ENCODE measurements at places on chromosomes 5 and 9.

DNA sequence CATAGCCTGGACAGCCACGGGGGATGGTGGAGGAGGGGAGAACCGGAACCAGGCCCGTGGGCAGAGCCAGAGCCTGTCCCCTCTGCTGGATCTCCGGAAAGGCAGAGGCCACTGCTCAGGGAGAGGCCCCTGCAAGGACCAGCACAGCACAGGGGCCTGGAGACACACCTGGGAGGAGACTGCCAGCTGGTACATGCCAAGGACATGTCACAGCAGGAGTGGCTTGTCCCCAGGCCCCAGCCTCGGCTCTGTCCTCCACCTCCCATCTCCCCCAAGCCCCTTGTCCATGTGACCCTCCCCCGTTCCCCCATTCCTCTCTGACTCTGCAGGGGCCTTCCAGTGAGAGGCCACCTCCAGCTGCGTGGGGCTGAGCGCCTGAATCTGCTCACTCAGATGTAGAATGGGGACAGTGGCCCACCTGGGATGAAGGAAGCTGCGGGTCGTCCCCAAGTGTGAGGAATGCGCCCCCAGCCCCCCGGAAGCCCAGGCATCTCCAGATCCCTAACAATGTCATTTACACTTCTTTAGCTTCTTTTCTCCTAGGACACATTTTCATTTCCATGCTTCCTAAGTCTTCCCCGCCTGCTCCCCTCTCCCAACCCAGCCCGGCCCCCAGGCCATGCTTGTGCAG is 349.6 kb upstream of the IRX2 start:
- no peak for DNase-seq

DNA sequence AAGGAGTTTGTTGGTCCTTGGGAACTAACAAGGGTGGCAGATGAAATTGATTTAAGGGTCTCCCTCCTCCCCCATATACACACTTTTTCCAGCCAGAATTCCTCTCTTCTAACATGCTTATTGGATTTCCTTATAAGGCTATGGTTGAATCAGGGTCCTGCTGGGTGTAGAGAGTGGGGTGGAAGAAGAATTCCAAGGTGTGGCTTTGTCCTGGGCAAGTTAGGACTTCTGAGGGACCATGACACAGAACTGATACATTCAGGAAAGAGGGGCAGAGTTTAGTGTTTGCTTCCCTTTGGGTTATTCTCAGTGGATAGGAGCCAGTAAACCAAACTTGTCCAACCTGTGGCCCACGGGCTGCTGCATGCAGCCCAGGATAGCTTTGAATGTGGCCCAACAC is 116.5 kb downstream of the SNX18 start:
- no peak for DNase-seq

- DNase-seq, result no peak
Observed at GRCh38 chr9:131545003-131545785, at the start of gene PRRT1B. Gene PRRT1B (plus strand): TSS chr9:131545523. CDS start chr9:131545616, 93 bp downstream.

DNA sequence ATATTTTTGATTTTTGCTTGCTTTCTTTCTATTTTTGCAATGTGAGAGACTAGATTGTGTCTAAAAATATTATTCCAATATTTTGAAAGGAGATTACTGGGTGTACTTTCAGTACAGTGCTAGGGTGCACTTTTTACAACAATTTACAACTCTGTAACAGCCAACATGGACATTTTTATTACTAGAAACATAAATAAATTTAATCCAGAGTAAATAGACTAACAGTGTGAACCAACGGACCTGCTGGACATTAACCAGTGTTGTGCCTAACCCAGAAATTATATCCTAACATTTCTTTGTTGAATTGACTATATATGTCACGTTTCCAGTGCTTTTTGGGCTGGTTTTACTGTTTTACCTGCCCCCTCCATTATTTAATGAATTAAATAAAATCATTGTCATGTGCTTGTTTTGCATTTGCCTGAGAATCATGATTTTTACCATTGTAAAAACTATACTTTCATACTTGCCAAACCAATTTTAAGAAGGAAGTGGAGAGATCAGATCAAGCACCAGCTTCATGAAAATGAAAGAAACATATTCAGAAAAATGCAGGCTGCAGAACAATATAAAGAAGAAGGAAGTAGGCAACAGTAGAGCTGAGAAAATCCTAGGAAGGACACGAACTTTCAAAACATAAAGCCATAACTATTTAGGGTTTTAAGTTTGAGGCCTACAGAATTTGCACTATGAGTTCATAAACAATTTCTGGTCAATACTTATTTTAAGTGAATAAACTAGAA is 400.8 kb upstream of the PIK3R1 start:
- no peak for DNase-seq

- DNase-seq, result no peak
Observed at GRCh38 chr9:17656889-17657288, 78.0 kb downstream of the SH3GL2 start.

DNA sequence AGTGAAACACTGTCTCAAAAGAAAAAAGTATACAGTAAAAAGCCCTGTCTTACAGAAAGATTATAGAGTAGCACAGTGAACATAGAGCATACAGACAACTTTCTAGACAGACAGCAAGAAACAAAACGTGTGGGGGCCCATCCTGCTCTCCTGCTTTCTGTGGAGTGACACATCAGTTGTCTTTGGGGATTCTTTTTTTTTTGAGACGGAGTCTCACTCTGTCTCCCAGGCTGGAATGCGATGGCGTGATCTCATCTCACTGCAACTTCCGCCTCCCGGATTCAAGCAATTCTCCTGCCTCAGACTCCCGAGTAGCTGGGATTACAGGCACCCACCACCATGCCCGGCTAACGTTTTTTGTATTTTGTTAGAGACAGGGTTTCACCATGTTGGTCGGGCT is 14.9 kb downstream of the CDHR2 start:
- DNase-seq, result no peak

DNA sequence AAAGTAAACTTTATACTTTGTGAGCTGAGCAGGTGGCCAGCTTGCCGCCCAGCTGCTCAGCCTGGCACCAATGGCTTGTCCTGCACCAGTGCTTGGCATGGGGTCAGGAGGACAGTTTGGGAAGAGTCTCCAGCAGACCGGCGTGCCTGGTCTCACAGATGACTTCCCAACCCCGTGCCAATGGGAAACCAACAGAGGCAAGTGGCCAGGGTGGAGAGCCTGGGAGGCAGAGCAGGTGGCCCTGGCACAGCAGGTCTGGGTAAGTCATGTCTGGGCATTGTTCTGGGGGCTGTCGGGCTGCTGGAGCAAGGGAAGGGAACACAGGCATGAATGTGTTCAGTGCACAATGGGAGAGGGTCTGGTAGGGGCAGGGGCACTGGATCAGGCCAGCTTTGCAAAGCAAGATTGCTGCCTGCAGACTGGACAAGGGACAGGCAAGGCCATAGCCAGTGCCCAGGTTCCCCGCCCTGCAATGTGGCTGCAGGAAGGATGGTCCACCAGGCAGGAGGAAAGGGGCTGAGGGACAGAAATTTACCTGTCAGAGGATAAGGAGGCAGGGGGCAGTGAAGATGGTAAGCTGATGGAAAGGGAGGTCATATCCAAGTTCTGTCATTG is 76.2 kb upstream of the ALDH1B1 start:
- no peak for DNase-seq

GRCh38 chr9:132143359-132143758 is 18.5 kb upstream of the NTNG2 start:
- no peak for DNase-seq

GRCh38 chr5:140273401-140273877 is 29.5 kb downstream of the PFDN1 start:
- no peak for DNase-seq

GRCh38 chr5:177607452-177608192 is 7.7 kb downstream of the B4GALT7 start:
- DNase-seq, result peak; percentile 79

GRCh38 chr5:181039471-181039870 is 595 bp upstream of the BTNL9 start:
- DNase-seq, result no peak

GRCh38 chr9:99824378-99825171 is 2.9 kb downstream of the NR4A3 start:
- peak; percentile 82 for DNase-seq

DNA sequence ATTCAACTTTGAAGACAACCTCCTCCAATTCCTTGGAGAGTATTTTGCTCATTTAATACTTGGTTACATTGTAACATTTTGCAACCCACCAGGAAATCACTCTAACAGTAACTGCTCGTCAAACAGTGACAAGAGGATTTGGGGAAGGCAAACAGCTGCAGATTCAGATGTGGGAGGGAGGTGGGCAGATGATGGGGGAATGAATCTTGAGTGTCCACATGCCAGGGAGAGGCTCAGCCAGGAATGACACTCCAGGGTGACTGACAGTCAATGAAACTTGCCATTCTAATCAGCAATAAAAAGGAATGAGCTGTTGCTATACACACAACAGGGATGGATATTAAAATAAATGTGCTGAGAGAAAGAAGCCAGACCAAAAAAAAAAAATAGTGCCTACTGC is 97.7 kb upstream of the ANKRD55 start:
- no peak for DNase-seq

DNA sequence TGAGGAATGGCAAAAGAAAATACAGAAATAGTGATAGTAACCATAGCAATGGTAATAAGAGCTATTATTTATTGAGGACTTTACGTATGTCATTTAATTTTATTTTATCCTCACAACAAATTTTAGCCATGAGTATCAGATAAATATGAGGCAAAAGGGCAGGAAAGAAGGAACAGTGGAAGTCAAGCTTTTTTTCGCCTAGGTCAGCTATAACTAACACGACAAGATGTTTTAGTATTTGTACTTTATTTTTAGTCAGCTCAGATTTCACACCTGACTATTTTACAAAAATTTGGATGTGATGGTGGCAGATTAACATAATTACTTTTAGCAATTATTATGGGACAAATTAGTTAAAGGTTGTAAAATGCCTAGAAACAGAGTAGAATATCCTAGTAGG is 34.8 kb upstream of the CDKN2B start:
- DNase-seq, result no peak

DNA sequence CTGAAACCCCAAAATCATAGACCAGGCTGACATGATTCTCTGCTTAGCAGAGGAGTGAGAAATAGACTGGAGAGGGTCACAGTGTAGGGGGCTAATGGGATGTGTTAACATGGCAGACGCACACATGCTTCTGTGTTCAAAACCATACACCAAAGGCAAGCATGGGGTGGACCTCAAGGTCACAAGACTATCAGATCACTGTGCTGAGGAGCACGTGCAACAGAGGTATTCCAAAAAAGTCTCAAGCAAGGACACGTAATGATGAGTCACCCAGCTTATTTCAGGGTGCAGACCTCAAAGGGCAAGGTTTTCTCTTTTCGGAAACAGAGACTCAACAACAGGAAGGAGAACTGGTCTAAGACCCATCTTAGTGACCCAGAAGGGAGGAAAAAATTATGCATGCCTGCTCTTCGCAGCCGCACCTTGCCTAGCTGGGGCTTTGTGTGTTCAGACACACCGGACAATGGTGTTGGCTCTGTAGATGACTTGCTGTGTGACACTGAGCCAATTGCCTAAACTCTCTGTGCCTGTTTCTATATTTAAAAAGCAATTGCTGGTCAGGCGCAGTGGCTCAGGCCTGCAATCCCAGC is 20.3 kb downstream of the WHRN start:
- DNase-seq, result peak; percentile 77

GRCh38 chr9:114735704-114736103 is 53.7 kb upstream of the TEX48 start:
- no peak for DNase-seq

GRCh38 chr9:122464633-122465567 is 12.8 kb downstream of the OR1J1 start:
- DNase-seq, result peak; percentile 75

- no peak for DNase-seq
Observed at GRCh38 chr5:91311168-91311696, 71.9 kb downstream of the ARRDC3 start.

GRCh38 chr5:40995801-40996586 is 75.1 kb downstream of the MROH2B start:
- DNase-seq, result no peak

DNA sequence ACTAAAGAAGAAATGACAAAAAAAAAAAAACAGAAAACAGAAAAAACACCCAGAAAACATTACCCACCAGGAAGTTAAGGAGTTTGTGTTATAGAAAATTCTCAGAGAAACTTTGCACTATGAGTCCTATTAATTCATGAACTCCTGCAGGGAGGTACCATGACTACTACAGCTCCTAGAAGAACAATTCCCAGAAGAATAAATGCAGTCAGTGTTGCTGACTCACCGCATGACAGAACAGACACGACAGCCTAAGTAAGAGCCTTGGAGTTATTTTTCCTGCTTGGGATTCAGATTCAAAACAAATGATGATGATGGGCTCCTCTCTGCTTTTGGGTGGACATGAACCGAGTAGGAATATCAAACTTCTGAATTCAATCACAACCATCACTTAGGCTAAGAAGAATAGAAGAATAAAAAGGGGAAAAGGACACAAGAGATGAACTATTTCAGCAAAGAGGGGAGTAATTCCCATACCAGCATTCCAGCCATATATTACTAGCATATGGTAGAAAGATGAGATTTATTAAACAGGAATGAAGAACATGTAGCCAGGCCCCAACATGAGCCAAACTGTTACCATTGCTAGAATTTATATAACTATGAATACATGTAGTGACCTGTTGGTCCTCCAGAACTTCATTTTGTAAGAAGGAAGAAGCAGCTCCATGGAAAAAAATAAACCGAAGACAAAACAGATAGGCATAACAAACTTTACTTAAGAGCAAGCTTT is 209.6 kb upstream of the PDE4D start:
- no peak for DNase-seq

GRCh38 chr9:34603610-34604231 is 8.2 kb downstream of the RPP25L start:
- DNase-seq, result peak; percentile 85

- DNase-seq, result no peak
Observed at GRCh38 chr9:69213647-69214046, 39.6 kb downstream of the TJP2 start.

DNA sequence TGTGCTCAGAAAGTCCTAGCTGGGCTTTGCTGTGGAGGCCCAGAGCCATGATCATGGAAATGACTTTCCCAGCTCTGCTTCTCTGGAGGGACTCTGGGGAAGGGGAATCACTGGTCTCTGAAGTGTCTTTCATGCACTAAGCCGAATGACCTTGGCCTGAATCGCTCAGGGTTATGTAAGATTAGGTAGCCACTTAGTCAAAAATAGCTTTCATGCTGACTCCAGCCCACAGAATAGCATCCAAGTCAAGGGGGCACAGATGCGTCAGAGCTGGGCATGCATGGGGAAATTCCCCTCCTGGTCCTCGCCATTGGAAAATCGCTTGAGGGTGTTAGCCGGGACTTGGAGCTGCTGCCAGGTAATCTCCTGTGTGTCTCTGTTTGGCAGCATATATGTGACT is 36.1 kb upstream of the PPARGC1B start:
- no peak for DNase-seq

GRCh38 chr9:121556580-121556979 is 56.9 kb upstream of the GGTA1 start:
- DNase-seq, result no peak

DNA sequence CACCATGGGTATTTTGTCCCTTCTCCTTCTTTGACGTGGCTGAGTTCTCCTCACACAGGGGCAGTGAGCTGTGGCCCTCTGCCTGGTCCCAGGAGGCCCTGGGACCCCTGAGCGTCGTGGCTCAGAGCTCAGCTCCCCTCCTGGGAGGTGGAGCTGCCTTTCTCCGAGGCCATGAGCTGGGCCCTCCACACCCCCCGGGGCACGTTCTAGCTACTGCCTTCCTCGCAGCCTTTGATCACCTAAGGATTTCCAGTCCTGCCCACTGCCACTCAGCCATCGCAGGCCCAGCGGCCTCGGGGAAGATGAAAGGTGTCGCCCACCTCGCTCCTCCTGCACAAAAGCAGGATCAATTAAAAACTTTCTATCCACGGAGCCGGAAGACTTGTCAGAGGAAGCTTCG is 94.8 kb upstream of the RAPGEF1 start:
- DNase-seq, result no peak

- DNase-seq, result peak; percentile 87
Observed at GRCh38 chr5:58460002-58460731, at the start of gene PLK2. Gene PLK2 (minus strand): TSS chr5:58460086. CDS start chr5:58459959, 127 bp downstream.

GRCh38 chr9:112193572-112194288 is 18.6 kb upstream of the SUSD1 start:
- DNase-seq, result no peak

Measured in activated CD4-positive, alpha-beta memory T cell treated with anti-CD3 and anti-CD28 coated beads for 36 hours (primary cell).